ENCODE measurements at places on chromosomes 7 and 10. TPM values are rescaled to one million over a fixed set of nuclear protein-coding genes. Genes with fewer than 3 reads are reported as not detected.

The AS3MT gene
- total RNA-seq, result 1.9 TPM

The ALDH18A1 gene
- total RNA-seq, result 25.3 TPM

The GSAP gene
- total RNA-seq, result 80.0 TPM

The GSTO1 gene
- 133 TPM for total RNA-seq

The ODAD2 gene
- total RNA-seq, result 4.5 TPM

The PRXL2A gene
- 33.3 TPM for total RNA-seq

The TWIST1 gene
- total RNA-seq, result not detected

The PILRA gene
- 48.7 TPM for total RNA-seq

The STOX1 gene
- 2.5 TPM for total RNA-seq

The OGDHL gene
- total RNA-seq, result 0.30 TPM

The FAM13C gene
- total RNA-seq, result 13.9 TPM

The CFAP69 gene
- total RNA-seq, result 8.4 TPM

The EIF3B gene
- 89.5 TPM for total RNA-seq

The NPFFR1 gene
- total RNA-seq, result 1.0 TPM

The NKX2-3 gene
- total RNA-seq, result not detected

The TSPAN33 gene
- total RNA-seq, result 9.5 TPM

The GSTO2 gene
- total RNA-seq, result 7.8 TPM

All from lower lobe of right lung (tissue), 2 donors.